T-helper 1 cell (primary cell): ENCODE measurements at places on chromosomes 5 and 9.

DNA sequence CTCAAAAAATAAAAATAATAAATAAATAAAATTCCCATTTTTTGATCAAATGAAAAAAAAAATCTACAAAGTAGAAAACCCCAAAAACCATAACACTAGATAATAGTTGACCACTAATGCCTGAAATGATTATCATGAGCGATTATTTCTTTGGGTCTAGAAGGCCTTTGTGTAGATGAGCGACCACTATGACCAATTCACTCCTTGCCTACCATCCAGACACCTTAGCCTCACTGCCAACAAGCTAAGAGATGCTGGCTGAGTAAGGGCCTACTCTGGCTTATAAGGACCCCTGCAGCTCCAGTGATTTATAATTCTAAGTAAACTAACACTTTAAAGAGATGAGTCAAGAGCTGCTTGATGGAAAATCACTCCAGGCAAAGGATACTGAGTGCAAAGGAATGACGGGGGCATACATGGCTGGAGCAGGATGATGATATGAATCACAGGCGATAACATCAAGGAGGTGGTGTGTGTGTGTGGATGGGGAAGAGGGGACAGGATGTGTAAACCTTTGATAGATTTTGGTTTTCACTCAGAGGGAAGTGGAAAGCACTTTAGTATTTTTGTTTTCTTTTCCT, 4.8 kb upstream of the F2RL1 start:
- no peak for DNase-seq

- DNase-seq, result no peak
Observed at GRCh38 chr9:5554254-5554653, 43.9 kb downstream of the PDCD1LG2 start.

GRCh38 chr5:122163121-122164069, 34.0 kb downstream of the ZNF474 start:
- DNase-seq, result no peak

DNA sequence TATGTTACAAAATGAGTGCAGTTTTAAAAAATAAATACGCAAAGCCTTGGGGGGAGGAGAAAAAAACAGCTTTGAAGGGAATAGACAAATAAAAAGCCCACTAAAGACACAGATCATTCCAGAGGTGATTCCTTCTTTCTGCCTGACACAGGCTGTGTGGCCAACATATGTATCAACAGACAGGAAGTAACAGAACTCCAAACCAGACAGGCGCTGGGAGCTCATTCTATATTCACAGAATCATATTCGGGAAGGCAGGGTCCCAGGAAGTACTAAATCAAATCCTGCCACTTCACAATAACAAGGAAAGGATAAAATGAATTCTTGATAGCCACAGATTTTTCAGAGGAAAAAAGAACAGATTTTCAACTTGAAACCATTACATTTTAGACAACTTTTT, 62.1 kb downstream of the SEMA5A start:
- DNase-seq, result no peak

DNA sequence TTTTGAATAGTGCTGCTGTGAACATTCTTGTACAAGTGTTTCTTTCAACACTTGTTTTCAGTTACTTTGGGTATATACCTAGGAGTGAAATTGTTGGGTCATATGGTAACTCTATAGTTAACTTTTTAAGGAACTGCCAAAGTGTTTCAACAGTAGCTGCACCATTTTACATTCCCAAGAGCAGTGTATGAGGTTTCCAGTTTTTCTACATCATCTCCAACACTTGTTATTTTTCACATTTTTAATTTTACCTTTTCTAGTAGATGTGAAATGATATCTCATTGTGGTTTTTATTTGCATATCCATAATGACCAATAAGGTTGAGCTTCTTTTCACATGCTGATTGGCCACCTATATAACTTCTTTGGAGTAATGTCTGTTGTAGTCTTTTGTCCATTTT, 40.0 kb upstream of the FOXE1 start:
- DNase-seq, result no peak

- no peak for DNase-seq
Observed at GRCh38 chr9:109011231-109011671, 2.0 kb downstream of the CTNNAL1 start.

- no peak for DNase-seq
Observed at GRCh38 chr5:82421119-82421518, 143.0 kb upstream of the RPS23 start.

DNA sequence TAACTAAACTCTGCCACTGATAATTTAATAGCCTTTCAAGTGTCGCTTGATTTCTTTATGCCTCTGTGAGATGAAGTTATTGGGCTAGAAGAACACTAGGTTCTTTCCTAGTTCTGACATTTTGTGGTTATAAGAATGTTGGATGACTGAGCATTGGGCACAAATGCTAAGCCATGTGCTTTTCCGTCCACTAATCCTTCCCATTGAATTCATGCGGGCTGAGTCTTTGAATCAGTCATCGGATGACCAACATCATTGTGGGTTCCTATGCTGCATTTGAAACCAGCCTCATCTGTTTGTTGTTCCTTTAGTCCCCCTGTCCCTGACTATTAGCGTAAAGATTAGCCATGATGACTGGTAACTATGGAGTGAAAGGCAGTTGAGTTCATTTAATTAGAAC, 58.5 kb downstream of the ALDH1A1 start:
- no peak for DNase-seq

- no peak for DNase-seq
Observed at GRCh38 chr9:77158772-77159513, 18.4 kb upstream of the VPS13A start.

- DNase-seq, result no peak
Observed at GRCh38 chr9:72129271-72130156, 19.7 kb upstream of the GDA start.

GRCh38 chr5:176738637-176739250, 71.6 kb upstream of the UNC5A start:
- DNase-seq, result no peak

- no peak for DNase-seq
Observed at GRCh38 chr5:135631391-135631790, 52.6 kb upstream of the CXCL14 start.

DNA sequence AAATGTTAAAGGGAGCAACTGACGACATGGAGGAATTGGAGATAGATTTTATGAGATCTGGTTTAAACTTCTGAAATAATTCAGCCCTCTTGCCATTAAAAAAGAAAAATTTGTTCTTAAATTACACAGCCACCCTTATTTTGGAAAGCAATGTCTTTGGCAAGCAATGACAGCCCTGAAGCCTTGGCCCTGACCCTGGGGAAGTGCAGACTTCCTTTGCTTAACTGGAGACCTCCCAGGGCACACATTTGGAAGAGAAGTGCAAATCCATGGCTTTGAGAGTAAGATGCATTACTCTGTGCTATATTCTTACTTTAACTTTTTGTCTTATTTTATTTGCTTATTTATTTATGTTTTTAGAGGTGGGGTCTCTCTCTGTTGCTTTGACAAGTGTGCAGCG, 22.0 kb downstream of the RXFP3 start:
- DNase-seq, result no peak

DNA sequence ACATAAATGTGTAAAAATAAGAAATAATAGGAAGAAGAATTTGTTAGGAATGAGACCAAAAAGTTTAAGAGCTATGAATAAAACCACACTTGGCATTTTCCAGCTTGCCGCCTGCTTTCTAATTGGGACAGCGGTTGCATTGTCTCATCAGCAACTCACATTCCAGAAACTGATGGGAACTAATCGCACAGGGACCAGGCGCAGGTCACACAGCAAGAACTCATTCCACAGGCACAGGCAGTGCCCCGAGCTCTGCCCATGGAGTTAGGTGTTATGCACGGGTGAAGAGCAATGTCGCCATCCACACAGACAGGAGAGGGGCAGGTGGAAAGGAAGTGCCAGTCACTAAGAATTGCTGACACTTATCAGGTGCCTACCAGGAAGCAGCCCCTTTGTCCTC, 279.9 kb downstream of the NSG2 start:
- no peak for DNase-seq

GRCh38 chr5:60457233-60457632, 242.7 kb downstream of the DEPDC1B start:
- no peak for DNase-seq

DNA sequence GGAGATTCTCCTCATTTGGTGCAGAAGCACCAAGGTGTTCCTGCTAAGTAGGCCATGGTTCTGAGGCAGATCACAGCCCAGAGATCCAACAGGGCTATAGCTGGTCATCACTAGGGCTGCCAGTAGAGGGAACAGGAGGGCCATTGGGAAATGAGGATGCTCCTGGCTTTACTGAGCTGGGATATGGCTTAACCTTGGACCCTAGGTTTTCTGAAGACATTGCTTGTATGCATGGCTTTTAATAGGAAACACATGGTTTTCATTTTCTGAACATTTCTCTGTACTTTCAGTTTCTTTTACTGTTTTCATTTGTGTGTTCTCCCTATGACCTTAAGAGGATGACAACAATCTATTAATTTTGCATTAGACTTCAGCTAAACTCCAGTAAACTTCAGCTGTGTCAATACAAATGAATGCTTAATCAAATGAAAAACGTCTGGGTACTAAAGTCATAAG, at the start of gene IFNW1:
IFNW1 (minus strand) TSS at position 406 of the 456 bp plus-strand sequence; CDS start at position 144, 262 bp downstream.
- no peak for DNase-seq

DNA sequence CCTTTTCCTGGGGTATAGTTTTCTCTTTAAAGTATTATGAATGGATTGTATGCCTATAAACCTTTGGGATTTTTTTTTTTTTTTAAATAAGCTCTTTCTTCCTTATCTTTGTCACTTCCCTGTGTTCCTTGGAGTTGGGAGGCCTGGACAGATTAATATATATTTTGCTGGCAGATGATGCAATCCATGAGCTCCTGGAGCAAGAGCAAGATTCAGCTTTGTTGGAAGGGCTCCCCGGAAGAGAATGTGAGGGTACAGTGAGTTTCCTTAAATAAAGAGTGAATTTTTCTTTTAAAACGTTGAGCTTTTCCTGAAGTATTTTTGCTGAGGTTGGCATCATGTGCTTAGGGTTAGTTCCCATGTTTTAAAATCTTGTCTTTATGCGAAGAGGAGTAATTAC, 98.7 kb upstream of the SLC28A3 start:
- DNase-seq, result no peak

DNA sequence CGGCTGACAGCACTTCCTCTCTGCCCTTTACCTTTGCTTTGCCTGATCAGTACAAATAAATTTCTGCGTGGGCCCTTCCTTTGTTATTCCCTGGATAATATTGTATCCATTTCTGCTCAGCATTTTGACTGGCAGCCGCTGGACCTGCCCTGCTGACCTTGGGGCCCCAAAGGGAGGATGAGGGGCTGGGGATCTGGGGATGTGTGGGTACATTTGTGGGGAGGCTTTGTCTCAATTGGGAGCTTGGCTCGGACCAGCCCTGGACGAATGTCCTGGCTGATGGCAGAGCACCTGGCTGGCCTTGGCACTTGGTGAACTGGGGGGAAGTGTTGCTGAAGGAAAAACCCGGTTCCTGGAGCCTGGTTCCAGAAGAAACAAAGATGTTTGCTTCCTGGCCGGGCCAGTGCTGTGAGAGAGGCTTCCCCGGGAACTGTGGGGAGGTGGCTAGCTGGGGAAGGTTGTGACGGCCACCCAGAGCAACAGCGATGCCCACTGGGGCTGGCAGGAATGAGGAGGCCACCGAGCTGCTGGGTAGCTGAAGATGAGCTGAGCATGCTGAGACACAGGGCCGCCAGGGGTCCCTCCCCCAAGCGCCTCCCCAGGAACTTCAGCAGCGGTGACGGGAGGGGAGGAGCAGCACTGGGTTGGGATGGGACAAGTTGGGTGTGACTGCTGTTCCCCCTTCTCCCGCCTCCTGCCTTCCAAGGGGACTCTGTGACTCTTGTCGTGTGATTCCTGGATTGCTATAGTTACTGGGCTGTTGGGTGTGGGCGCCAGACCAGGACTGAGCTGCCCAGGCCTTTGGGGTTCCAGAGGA, 8.4 kb downstream of the LMX1B start:
- no peak for DNase-seq

DNA sequence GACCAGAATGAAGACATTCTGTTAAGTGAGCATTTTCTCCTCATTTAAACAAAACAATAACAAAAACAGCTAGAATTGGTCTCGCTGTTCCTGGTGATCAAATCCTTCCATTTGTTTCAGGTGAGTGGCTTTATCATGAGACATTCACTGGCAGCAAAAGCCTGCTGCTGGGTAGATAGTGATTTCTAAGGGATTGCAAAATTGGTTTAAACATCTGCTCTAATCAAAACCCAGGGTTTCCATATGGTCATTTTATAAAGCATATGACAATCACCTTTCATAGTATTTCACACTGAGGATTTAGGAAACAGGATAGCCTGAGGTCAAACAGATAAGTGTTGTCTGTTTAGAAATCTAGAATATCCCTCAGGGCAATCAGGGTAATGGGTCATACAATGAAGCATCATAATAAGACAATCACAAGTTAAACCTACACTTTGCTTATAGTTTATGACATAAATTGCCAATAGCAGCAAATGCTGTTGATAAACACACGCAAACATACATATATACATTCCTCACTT, 769.6 kb upstream of the C9orf72 start:
- no peak for DNase-seq

GRCh38 chr5:36418152-36418979, 116.7 kb upstream of the RANBP3L start:
- no peak for DNase-seq

GRCh38 chr5:106401561-106401960, 1269.2 kb downstream of the EFNA5 start:
- no peak for DNase-seq

GRCh38 chr5:141845371-141845851, 32.8 kb downstream of the PCDH1 start:
- no peak for DNase-seq

DNA sequence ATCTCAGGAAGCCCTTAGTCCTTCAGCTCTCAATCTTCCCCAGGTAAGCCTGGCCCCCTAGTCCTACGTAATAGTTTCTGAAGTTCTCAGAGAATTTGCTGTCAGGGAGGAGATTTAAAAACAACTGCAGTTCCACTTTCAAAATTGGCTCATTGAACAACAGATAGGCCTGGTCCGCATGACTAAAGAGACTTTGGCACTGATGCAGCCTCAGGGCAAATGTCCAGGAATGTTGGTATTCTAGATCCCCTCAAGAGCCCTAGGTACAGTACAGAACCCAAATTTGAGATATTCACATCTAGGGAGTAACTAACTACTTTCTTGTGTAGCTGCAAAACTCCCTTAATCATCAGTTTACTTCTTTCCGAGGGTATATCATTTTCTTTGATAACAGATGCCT, 162.8 kb downstream of the GABRG2 start:
- DNase-seq, result no peak
